CD8-positive, alpha-beta T cell (primary cell): ENCODE measurements at places on chromosomes 16 and 17.

DNA sequence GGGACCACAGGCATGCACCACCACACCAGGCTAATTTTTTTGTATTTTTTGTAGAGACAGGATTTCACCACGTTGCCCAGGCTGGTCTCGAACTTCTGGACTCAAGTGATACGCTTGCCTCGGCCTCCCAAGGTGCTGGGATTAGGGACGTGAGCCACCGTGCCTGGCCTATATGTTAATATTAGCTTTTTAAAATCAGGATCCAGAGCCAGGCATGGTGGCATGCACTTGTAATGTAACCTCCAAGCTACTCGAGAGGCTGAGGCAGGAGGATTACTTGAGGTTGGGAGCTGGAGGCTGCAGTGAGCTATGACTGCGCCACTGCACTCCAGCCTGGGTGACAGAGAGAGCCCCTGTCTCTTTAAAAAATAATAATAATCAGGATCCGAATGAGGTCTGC lies 8.5 kb upstream of the ADCY7 start:
- no peak for DNase-seq

DNA sequence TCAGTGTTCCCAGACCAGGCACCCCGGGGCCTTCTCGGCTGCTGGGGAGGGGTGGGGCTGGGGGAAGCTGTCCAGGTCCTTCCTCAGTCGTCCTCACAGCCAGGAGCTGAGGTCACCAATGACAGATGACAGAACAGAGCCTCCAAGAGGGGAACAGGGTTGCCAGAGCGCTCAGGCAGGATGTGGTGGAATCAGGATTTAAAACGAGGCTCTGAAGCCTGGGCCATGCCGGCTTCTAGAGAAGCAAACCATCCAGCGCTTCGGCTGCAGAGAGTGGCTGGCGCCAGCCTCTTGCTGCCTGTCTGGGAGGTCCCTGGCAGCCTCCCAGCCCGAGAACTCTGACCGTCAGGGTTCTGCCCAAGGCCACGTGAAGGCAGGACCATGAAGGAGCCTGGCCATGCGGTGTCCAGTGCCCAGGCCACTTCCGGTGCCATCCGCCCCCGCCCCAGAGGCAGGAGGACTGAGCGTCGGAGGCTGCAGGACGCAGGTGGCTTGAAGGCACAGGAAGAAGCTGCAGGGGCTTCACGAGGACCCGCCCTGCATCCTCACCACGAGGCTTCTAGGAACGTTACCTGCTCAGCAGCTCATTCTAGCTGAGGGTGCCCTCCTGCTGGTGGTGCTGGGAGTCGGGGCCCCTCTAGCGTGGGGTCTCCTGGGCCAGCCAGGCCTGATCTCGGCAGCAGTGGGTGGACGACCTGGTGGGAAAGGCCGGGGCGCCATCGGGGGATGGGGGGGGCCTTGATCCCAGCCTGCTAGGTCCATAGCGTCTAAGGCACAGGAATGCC lies 78.5 kb downstream of the KLHDC4 start:
- no peak for DNase-seq

- DNase-seq, result no peak
These were observed 3.4 kb downstream of the CEP295NL start for GRCh38 chr17:78899361-78900260.

- no peak for DNase-seq
These were observed 5.3 kb downstream of the MYCBPAP start for GRCh38 chr17:50513495-50513894.

GRCh38 chr16:89430436-89431157 lies 59.8 kb downstream of the ANKRD11 start:
- DNase-seq, result no peak
